ENCODE measurements at places on chromosomes 4 and X.

- no peak for DNase-seq
These were observed 36.8 kb downstream of the FABP2 start for GRCh38 chr4:119284876-119285780.

DNA sequence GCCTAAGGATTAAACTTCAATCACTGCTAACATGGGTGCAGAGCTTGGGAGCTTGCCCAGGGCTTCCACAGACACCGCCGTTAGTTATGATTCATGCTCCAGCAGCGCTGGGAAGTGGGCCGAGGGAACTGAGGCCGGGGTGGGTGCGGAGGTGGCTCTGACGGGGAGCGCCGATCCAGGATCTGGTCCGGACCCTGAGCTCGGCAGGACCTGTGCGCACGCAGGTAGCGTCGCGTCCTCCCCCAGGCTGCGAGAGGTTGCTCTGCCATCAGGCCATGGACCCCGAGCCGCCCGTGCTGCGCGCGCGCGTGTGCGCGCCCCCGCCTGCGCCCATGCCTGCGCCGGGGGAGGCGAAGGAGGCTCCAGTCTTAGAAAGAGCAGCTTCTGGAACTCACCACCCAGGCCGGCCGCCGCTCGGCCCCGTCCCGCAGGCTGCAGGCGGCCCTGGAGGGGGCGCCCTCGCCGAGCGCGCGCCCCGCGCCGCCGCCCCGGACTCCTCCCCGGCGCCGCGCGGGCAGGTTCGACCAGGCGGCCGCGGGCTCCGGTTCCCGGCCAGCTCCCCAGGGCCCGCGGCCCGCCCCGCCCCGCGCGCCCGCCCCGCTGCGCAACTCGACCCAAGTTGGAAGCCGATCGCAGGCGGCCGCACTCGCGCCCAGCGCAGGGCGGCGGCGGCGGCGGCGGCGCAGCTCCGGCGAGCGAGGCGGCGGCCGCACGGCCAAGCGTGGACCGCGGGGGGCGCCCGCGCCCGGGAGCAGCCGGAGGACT lies 732 bp upstream of the ADRA2C start:
- DNase-seq = no peak

GRCh38 chr4:118354913-118355312 lies 2.1 kb upstream of the PRSS12 start:
- no peak for DNase-seq

DNA sequence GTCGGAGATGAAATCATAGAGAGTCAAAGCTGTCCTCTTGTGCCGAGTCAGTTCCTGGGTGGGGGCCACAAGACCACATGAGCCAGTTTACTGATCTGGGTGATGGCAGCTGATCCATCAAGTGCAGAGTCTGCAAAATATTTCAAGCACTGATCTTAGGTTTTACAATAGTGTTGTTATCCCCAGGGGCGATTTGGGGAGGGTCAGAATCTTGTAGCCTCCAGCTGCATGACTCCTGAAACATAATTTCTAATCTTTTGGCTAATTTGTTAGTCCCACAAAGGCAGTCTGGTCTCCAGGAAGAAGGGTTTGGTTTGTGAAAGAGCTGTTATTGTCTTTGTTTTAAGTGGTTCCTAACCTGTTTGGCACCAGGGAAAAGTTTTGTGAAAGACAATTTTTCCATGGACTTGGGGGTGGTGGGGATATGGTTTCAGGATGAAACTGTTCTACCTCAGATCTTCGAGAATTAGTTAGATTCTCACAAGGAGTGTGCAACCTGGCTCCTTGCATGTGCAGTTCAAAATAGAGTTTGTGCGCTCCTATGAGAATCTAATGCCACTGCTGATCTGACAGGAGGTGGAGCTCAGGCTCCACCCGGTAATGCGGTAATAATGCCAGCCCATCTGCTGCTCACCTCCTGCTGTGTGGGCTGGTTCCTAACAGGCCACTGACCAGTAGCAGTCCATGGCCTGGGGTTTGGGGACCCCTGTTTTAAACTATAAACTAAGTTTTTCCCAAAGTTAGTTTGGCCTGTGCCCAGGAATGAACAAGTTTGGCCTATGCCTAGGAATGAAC lies 29.2 kb downstream of the METAP1 start:
- DNase-seq = no peak

- DNase-seq = no peak
These were observed 126.7 kb downstream of the RBM47 start for GRCh38 chr4:40502934-40503333.

- no peak for DNase-seq
These were observed 49.7 kb downstream of the RBM47 start for GRCh38 chr4:40579983-40580382.

- no peak for DNase-seq
These were observed 20.8 kb downstream of the FGFRL1 start for GRCh38 chr4:1031956-1032795.

DNA sequence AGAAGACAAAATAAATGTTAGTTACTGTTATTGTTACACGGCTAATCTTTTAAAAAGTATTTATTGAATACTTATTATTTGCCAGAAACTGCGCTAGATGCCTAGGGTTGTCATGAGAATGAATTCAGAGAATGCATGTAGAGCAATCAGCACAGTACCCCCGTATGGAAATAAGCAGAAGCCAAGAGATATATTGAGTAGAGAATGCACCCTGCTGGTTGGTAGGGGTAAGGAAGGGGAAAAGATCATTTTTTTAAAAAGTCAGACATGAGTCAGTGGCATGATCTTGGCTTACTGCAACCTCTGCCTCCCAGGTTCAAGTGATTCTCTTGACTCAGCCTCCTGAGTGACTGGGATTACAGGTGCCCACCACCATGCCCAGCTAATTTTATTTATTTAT lies 13.1 kb upstream of the DRP2 start:
- no peak for DNase-seq

DNA sequence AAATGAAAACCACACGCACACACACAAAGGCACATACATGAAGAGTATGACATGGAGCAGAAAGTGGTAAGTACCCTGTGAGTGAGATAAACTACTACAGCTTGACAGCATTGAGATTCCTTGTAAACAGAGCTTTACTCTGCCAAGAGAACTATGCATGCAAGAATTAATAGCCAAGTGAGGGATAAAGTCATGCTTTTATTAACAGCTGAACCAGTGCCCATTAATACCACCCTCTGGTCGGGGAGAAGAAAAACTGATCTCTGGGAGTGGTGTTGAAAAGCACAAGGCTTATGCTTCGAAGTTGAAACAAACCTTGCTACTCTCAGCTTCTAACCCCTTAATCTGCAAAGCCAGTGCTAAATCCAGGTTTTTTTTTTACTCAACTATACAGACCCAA lies 95.9 kb upstream of the C1QTNF7 start:
- DNase-seq = no peak

- DNase-seq = peak; percentile 41
These were observed at the start of gene WWC2 for GRCh38 chr4:183098723-183099536. WWC2 (plus strand) TSS chr4:183099257; CDS start chr4:183099492, 235 bp downstream.

GRCh38 chr4:64121803-64122202 lies 287.4 kb downstream of the TECRL start:
- no peak for DNase-seq

DNA sequence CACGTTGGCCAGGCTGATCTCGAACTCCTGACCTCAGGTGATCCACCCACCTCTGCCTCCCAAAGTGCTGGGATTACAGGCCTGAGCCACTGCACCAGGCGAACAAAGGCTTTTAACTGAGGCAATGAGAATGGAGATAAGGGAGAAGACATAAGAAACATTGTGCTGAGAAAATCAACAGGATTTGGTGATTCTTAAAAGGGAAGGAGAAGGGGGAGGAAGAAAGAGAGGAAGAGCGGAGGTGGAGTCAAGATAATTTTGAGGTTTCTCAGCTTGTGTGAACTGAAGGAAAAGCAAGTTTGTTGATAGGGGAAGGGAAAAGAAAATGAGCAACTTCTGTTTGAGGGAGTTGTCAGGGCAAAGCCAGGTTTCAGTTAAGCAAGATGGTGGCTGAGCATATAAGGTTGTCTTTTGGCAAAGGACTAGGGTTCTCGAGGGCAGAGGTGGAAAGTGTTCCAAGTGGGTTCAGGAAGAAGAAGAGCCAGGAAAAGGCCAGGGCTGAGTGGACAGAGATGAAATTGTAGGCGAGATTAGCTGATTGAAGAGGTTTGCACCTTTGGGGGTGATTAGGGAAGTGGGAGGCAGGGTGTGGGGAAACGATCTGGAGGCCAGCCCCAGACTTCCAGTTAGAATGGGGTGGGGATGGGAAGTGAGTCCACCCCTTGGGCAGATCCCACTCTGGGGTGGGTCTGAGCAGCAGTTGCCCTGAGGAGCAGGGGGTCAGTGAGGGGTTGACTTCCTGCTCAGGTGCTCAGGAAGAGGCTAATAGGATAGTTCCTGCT lies 7.8 kb downstream of the DOCK11 start:
- no peak for DNase-seq

GRCh38 chrX:12237131-12237530 lies 98.9 kb downstream of the FRMPD4 start:
- DNase-seq = no peak

DNA sequence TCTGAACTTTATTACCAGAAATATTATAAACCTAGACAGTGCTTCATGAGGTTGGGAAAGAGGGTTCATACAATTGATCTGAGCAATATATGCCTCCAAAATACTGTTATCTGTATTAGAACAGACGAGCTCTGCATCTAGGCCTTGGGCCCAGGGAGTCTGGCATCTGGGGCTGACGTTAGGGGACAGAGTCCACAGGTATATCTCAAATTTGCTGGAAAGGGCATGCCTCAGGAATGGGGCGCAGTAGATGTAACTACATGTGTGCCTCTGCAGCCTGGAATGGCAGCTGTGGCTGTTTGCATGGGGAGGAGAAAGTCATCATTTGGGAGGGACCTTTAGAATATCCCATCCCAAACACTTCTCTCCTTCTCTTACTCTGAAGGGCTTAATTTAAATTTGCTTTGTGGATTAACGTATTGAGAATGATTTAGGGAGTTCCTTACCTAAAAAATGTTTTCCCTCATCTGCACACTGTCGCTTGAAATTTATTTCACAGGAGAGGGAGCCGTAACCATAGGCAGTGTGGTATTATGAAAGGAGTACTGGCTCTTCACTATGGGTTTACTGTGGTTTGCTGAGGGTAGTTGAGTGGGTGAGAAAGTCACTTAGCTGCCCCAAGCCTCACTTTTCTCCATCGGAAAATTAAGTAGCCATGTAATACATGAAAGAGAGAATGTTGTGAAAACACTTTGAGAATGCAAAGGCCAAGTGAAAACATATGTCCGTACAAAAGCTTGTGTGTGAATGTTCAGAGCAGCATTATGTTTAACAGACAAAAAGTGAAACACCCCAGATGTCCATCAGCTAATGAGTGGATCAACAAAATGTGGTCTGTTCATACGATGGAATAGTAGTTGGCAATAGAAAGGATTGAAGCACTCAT lies 5.9 kb downstream of the ADD1 start:
- no peak for DNase-seq

DNA sequence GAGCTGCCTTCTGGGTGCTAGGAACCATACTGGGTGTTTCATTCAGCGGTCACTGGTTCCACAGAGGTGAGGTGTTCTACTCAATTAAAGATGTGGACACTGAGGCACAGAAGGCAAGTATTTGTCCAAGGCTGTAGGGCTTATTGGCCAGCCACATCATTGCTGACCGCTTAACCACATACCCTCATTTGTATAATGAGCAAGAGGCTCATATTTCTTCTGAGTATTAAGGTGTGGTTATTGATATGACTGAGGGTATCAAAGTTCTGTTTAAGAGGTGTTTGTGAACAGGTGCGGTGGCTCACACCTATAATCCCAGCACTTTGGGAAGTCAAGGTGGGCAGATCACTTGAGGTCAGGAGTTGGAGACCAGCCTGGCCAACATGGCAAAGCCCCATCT lies 14.3 kb downstream of the RNF4 start:
- DNase-seq = no peak

- DNase-seq = no peak
These were observed 48.0 kb downstream of the CXCL8 start for GRCh38 chr4:73788411-73788810.

- DNase-seq = no peak
These were observed 407 bp downstream of the IL13RA1 start for GRCh38 chrX:118727686-118728339.

GRCh38 chr4:102684610-102685052 lies 76.1 kb downstream of the MANBA start:
- no peak for DNase-seq

DNA sequence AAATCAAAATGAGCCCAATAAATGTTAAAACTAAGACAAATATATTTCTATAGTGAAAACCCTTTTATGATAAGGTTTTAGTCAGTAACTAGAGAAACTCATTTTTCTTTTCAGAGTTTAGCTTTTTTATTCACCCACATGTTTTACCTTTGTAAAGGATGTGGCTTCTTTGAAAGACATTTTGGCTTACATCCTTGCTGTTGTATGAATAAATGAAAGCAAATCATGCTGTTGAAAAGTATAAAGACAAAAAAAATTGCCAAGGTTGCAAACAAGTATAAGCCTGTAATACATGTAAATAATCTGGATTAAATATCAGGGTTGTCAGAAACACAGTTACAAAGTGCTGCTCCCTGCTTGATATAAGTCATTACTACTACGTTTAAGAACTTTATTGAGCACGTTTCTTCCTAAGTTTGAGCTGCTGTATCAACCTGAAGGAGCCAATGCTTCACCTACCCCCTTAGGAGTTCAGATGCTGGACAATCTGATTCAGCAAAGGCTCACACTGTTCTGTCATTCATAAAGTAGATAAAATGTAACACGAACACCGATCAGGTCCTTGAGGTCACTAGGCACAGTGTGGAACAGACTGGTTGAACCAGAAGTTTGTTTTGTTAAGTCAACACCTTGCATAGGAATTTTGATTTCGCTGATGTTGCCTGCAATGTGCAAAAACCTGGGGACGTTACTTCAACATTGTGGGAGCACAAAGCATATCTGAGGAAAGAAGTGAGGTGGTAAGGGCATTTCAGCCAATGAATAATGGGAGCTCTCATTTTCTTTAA lies 321.2 kb upstream of the BMP3 start:
- no peak for DNase-seq

DNA sequence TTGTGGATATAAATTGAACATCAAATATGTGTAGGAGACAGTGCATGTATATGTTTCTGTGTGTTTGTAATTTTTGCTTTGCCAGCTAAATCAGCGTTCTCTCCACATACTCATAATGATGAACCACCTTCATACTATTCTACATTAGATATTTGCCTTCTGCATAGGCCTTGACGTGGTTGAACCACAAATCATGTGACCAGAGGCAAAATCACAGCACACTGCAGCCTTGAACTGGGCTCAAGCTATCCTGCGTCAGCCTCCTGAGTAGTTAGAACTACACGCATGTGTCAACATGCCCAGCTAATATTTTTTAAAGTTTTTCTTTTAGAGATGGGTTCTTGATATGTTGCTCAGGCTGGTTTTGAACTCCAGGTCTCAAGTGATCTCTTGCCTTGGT lies 9.5 kb downstream of the UBQLN2 start:
- DNase-seq = no peak

- DNase-seq = no peak
These were observed 112.8 kb upstream of the PITX2 start for GRCh38 chr4:110735686-110736085.

DNA sequence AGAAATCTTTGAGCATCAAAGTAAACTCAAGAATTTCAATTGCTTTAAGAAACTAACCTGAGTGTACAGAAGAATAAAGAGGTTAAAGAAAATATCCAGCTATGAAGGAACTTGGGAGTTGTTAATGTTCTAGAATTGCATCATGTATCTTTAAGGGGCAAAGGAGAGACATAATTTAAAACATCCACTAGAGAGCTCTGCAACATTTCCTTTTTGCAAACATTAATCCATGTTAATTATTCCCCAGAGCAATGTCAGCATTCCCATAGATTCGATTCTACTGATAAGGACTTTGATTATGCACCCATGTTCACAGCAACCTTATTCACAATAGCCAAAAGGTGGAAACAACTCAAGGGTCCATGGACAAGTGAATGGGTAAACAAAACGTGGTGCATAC lies 80.2 kb upstream of the SORBS2 start:
- DNase-seq = no peak
